ENCODE measurements at places on chromosomes 7 and 10. TPM values are rescaled to one million over a fixed set of nuclear protein-coding genes. Genes with fewer than 3 reads are reported as not detected.

The SOSTDC1 gene
- total RNA-seq, result not detected

The NPC1L1 gene
- total RNA-seq, result under 0.01 TPM

The ADCYAP1R1 gene
- total RNA-seq, result not detected

The ZEB1 gene
- total RNA-seq, result 0.46 TPM

The CXCL12 gene
- total RNA-seq, result 16.0 TPM

The FXYD4 gene
- not detected for total RNA-seq

The PHYHIPL gene
- not detected for total RNA-seq

The TMEM139 gene
- not detected for total RNA-seq

The HELLS gene
- 51.1 TPM for total RNA-seq

The TMEM72 gene
- not detected for total RNA-seq

The TMEM236 gene
- total RNA-seq, result 0.77 TPM

The ATG9B gene
- total RNA-seq, result not detected

The GRM3 gene
- not detected for total RNA-seq

The ADAMTS14 gene
- total RNA-seq, result under 0.01 TPM

The LIPK gene
- not detected for total RNA-seq

The COL13A1 gene
- not detected for total RNA-seq

The EBLN1 gene
- total RNA-seq, result not detected

The NCF1 gene
- total RNA-seq, result not detected

The DNAH11 gene
- not detected for total RNA-seq

The LBX1 gene
- total RNA-seq, result not detected

The SFTPA1 gene
- not detected for total RNA-seq

The TDRD1 gene
- not detected for total RNA-seq

The SEMA3D gene
- 0.36 TPM for total RNA-seq

The LIPJ gene
- not detected for total RNA-seq

The DMBT1 gene
- not detected for total RNA-seq

The BAIAP2L1 gene
- 24.0 TPM for total RNA-seq

The ADO gene
- total RNA-seq, result 36.0 TPM

The AGBL3 gene
- total RNA-seq, result 1.4 TPM

Measured in melanocyte of skin (primary cell).